Spleen (tissue), 13 donors: ENCODE measurements at places on chromosomes 6 and 20.

- peaks cover 11% of the 10 kb centered on the region for H3K27me3 ChIP-seq
- no peak overlapping the region for H3K27ac ChIP-seq
- H3K4me3 ChIP-seq = no peak overlapping the region
- DNase-seq = no peak
- H3K4me1 ChIP-seq = peaks cover 8% of the 10 kb centered on the region
- peaks cover 3% of the 10 kb centered on the region for H3K36me3 ChIP-seq
Observed at GRCh38 chr6:33217246-33217645, 8.9 kb downstream of the RING1 start.

DNA sequence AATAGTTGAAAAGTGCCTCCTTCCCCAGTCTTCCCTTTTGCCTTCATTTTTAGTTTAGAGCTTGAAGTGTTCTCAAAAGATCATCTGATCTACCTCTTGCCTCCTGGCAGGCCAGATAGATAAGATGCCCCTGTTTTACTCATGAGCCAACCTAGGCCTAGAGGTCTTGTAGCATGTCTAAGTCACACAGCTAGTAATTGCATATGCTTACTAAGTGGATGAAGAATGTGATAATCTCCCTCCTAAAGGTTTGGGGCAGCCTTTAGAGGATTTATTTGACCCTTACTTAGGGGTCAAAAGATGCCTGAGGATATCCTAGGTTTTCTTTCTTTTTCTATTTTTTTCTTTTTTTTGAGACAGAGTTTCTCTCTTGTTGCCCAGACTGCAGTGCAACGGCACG lies 2.1 kb downstream of the C6orf141 start:
- DNase-seq = no peak
- peaks cover 21% of the 10 kb centered on the region for H3K4me1 ChIP-seq
- H3K27ac ChIP-seq = no peak overlapping the region
- peaks cover 25% of the 10 kb centered on the region for H3K27me3 ChIP-seq
- no peak overlapping the region for H3K4me3 ChIP-seq

DNA sequence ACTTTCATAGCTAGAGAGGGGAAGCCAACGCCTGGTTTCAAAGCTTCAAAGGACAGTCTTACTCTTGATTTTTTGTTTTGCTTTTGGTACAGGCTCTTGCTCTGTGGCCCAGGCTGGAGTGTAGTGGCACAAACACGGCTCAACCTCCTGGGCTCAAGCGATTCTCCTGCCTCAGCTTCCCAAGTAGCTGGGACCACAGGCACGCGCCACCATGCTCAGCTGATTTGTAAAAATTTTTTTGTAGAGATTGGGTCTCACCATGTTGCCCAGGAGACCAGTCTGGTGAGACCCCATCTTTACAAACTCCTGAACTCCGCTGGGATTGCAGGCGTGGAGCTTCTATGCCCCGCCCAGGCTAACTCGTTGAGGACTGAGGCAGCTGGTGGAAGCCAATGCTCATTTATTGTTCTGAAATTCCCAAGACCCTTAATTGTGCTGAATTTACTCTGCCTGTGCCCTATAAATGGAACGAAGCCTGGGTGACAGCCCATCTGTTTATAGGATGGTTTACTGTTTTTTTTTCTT lies 18.0 kb downstream of the SRSF3 start:
- H3K4me1 ChIP-seq = peaks cover 66% of the 10 kb centered on the region
- peaks cover 76% of the 10 kb centered on the region for H3K36me3 ChIP-seq
- DNase-seq = peak; percentile 42
- H3K4me3 ChIP-seq = no peak overlapping the region

DNA sequence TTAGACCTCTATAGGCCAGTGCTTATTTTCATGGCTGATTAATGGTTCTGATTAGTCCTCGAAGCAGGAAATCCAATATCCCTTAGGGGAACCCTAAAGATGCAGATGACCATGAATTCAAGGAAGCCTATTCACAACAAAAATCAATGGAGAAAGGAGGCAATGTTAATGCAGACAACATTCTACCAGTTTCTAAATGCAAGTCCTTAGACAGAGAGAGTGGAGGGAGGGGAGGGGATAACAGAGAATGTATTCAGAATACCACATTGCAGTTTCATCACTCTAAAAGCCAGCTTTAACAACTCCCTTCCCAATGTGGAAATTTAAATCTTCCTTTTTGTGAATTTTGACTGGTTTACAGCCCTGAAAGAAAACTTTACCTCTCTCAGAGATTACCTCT lies 87.1 kb upstream of the POU3F2 start:
- no peaks in the 10 kb centered on the region for H3K36me3 ChIP-seq
- no peaks in the 10 kb centered on the region for H3K4me1 ChIP-seq
- H3K4me3 ChIP-seq = no peak overlapping the region
- no peak for DNase-seq

- no peaks in the 10 kb centered on the region for H3K36me3 ChIP-seq
- DNase-seq = no peak
- H3K4me1 ChIP-seq = no peaks in the 10 kb centered on the region
- H3K27ac ChIP-seq = no peak overlapping the region
- H3K4me3 ChIP-seq = no peak overlapping the region
- no peaks in the 10 kb centered on the region for H3K27me3 ChIP-seq
Observed at GRCh38 chr6:113068570-113068969, 721.4 kb downstream of the RFPL4B start.

DNA sequence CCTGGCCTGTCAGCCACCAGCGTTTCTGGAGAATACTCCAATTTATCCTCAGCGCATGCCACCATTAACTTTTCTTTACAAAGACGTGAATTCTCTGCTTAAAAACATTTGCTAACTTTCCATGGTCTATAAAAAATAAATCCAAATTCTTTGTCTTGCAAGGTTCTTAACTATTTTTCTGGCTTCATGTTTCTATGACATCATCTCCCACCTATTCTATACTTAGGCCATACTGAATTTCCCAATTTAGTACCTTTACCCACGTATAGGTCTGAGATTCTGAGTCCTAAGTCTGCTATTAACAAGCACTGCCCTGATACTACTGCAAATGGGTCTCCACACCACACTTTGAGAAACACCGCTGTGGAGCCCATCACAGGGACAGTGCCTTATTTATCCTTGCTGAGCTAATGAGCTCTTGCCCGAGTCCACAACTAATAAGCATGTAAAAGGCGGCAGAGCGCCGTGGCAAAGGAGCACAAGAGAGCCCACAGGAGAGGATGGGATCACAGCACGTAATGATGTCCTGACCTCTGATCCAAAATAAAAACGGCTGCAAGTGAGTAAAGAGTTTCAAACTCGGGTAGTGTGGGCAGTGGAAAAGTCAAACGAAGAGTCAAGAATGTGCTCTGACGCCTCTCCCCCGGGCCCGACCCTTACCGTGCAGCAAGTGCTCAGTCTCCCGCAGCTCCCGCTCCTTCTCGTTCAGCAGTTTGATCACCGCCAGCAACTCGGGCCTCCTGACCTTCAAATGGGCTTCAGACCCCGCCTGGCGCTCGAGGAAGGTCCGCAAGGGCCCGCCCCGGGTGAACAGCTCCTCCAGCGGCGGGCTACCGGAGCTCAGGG lies 519 bp downstream of the MTRF1L start:
- DNase-seq = peak; percentile 81
- H3K27ac ChIP-seq = peak overlapping the region; percentile 93
- peak overlapping the region; percentile 80 for H3K4me3 ChIP-seq

DNA sequence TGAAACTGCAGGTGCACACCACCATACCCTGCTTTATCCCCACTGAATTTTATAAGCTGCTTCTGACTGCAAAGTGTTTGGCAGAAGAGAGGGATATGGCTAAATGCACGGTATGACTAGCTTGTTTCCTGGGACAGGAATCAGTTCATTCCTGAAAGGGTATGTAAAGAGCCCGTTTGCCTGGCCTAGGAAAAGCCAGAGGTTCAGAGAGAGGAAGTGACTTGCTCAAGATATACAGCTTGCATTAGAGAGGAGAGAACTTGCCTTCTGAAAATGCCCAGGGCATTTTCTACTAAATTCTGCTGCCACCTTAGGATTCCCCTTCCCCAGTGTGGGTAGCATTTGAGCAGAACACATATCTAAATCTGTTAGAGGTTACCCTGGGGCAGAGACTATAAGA lies 683 bp upstream of the GCNT2 start:
- no peak overlapping the region for H3K4me3 ChIP-seq
- peak overlapping the region; percentile 44 for H3K27ac ChIP-seq
- H3K4me1 ChIP-seq = peaks cover 14% of the 10 kb centered on the region
- no peaks in the 10 kb centered on the region for H3K36me3 ChIP-seq
- no peaks in the 10 kb centered on the region for H3K27me3 ChIP-seq

DNA sequence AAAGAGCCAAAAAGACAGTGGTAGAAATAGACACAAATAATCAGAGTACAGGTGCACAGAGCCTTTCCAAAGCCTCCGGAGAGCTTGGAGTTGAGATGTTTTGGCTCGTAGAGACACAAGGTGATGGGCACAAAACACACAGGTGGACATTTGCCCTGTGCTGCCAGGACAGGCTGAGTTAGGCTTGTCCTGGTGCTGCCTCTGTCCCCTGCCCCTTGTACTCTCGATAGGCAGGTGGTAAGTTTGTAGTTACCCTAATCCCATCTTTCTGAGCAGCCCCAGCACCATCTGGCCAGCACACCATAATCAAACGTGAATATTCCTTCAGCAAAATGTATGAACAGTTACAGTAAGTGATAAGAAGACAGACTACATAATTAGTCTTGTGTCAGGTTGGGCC lies 95.5 kb downstream of the FOXC1 start:
- DNase-seq = no peak
- H3K4me1 ChIP-seq = no peaks in the 10 kb centered on the region
- H3K27me3 ChIP-seq = no peaks in the 10 kb centered on the region
- H3K27ac ChIP-seq = no peak overlapping the region
- H3K4me3 ChIP-seq = no peak overlapping the region

- DNase-seq = no peak
- no peaks in the 10 kb centered on the region for H3K27me3 ChIP-seq
- no peak overlapping the region for H3K27ac ChIP-seq
Observed at GRCh38 chr6:126633373-126633772, 293.5 kb downstream of the CENPW start.
